Stimulated activated CD8-positive, alpha-beta memory T cell treated with anti-CD3 and anti-CD28 coated beads, Interleukin-15, amount 100 ng/mL, for 24 hours (primary cell): ENCODE measurements at places on chromosomes 7 and 10.

- DNase-seq: no peak
Measured at GRCh38 chr7:69837387-69838068, 239.3 kb downstream of the AUTS2 start.

- no peak for DNase-seq
Measured at GRCh38 chr10:1454951-1455350, 282.4 kb downstream of the ADARB2 start.

GRCh38 chr7:3591944-3592343 lies 290.9 kb downstream of the SDK1 start:
- DNase-seq: no peak

GRCh38 chr7:36117203-36117840 lies 35.7 kb upstream of the EEPD1 start:
- DNase-seq: no peak

- no peak for DNase-seq
Measured at GRCh38 chr7:97179454-97180104, 62.1 kb downstream of the SDHAF3 start.

- DNase-seq: no peak
Measured at GRCh38 chr10:1202343-1202742, 146.2 kb downstream of the WDR37 start.

GRCh38 chr10:17475661-17476060 lies 21.3 kb upstream of the ST8SIA6 start:
- DNase-seq: no peak

DNA sequence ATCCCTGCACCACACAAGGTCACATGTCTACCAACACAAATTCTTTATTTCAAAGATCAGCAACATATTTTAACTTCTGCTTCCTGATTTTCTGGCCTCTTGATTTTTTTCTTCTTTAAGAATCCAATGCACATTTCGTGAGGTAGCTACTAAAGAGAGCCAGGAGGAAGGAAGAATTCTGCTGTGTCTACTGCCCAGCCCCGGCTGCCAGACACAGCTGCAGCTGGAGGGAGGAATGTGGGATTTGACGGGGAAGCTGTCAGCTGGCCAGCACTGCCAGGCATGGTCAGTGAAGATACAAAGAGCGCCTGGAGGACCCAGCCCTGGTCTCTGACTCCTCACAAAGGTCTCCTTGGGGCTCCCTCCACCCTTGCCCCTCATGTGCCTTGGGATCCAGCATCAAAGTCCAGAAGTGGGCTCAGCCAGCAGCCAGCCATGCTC lies 6.9 kb upstream of the AOC1 start:
- DNase-seq: no peak

DNA sequence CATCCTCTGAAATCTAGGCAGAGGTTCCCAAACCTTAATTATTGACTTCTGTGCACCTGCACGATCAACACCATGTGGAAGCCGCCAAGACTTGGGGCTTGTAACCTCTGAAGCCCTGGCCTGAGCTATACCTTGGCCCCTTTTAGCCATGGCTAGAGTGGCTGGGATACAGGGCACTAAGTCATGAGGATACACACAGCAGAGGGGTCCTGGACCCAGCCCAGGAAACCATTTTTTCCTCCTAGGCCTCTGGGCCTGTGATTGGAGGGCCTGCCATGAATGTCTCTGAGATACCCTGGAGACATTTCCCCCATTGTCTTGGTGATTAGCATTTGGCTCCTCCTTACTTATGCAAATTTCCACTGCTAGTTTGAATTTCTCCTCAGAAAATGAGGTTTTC lies 743.7 kb downstream of the PCDH15 start:
- no peak for DNase-seq

DNA sequence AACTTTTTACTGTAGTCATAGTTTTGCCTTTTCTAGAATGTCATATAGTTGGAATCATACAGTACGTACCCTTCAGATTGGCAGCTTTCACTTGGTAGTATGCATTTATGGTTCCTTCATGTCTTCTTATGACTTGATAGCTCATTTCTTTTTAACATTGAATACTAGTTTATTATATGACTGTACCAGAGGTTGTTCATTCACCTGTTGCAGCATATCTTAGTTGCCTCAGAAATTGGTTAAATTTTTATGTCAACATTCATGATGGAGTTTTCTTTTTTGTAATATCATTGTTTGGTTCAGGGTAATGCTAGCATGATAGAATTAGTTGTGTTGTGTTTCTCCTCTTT lies 94.8 kb upstream of the CDK13 start:
- DNase-seq: no peak

- no peak for DNase-seq
Measured at GRCh38 chr7:16398146-16399017, 23.0 kb downstream of the CRPPA start.

DNA sequence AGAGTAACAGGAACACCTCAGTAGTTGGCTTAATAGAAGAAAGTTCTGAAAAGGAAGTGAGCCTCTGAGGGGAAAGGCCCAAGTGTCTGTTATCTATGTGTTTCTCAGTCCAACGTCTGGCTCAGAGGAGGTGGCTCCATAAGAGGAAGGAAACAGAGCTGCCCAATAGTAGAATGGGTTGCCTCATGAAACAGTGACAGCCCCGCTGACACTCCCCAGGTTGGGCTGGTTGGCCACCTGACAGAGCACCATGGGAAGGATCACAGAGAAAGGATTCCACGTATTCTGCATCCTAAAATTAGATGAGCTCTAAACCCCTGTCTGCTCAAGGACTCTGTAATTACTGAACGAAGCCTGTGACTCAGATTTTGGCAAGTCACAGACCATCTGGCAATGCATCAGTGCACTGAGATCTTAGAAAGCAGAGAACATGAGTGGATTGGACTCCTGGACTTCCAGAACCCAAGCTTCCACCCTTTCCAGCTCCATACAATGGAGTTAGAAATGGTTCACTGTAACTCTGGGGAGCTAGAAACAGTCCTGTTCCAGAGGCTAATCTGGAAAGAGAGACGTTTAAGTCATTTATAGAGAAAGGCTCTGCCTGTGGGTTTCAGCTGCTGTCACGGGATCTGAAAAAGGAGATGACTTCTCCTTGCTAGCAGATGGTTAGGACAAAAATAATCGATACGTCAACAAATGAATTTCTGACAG lies 2.9 kb downstream of the PKD2L1 start:
- no peak for DNase-seq

GRCh38 chr7:100875356-100875751 lies 451 bp downstream of the SRRT start:
- no peak for DNase-seq

- no peak for DNase-seq
Measured at GRCh38 chr10:43808136-43808535, 159.5 kb upstream of the ZNF32 start.

DNA sequence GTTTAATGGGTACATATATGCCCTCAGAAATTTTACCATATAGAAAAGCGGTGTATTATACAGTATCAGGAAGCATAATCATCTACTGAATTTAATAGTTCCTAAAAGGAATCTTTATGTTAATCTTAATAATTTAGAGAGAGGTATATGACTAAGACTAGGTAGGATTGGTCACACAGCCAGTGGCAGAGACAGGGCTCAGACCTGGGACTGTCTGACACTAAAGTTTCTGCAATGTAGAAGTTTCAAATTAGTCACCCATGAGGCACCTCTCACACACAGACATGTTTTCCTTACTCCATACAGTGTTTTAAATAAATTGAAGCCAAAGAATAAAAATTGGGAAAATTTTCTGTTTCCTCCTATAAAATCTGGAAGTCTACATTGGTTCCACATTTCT lies 72.8 kb upstream of the ADRA2A start:
- no peak for DNase-seq

DNA sequence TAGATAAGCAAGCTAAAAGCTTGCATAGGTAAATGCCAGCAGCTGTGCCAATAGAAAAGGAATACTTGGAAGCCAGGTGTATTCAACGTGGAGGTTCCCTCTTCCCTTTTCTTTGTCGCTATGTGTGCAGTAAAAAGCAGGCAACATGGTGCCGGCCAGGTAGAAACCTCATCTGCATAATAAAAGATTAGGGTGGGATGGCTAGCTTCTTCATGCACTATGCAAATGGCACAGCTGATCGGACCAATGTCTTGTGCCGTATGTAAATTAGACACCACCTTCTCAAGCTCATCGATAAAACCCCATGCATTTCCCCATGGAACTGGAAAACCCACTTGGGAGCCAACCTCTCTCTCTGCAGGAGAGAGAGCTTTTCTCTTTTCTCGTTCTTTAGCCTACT lies 150.9 kb upstream of the FOXK1 start:
- no peak for DNase-seq

GRCh38 chr7:79410345-79410744 lies 43.1 kb downstream of the MAGI2 start:
- no peak for DNase-seq

DNA sequence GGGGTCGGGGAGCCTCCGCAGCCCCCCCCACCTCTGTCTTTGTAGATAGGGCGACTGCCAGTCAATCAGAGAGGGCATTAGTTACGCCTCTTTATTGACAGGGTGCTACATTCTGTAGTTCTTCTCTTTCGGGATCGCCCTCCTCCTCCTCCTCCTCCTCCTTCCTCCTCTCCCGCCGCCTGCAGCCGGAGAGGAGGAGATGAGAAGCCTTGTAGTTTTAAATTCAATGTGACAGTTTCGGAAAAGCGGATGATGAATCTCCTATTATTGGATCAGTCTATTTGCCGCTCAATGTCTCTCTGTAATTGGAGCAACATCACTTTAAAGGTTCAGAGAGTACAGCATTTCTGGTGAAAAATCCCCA lies 587 bp upstream of the UNCX start:
- no peak for DNase-seq

- DNase-seq: no peak
Measured at GRCh38 chr7:114412548-114412947, 2.1 kb upstream of the FOXP2 start.

DNA sequence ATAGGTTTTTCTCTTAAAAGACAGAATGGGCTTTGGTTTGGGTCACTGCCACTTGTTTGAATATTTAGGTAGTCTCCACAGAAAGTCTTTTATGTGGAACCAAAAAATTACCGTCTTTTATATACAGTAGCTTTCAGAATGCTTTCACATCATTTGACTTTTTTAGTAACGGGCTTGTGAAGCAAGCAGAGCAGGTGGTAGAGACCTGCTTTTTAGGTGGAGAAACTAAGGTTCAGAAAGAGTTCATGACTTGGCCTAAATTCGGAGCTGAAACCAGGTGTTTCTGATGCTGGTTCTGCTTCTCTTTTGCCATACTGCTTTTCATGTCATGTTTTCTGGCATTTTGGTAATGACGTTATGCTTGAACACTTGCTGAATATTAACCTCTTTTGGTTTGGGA lies 36.3 kb downstream of the GARS1 start:
- no peak for DNase-seq

DNA sequence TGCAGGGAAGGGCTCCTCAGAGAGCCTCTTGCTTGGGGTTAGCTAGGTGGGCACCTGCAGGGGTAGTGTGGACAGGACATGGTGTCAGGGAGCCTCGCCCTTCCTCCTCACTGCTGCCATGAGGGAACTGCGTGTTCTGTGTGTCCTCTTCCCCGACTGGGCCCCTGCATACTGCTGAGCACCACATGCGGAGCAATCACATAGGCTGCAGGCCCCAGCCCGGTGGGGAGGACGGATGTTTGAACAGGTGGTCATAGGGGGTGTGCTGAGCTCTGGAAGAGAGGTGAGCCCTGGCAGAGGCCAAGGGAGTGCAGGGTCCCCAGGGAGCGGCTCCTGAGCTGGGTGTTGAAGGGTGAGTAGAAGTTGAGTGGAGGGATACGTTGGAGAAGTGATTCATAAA lies 48.3 kb upstream of the ZMIZ2 start:
- no peak for DNase-seq

DNA sequence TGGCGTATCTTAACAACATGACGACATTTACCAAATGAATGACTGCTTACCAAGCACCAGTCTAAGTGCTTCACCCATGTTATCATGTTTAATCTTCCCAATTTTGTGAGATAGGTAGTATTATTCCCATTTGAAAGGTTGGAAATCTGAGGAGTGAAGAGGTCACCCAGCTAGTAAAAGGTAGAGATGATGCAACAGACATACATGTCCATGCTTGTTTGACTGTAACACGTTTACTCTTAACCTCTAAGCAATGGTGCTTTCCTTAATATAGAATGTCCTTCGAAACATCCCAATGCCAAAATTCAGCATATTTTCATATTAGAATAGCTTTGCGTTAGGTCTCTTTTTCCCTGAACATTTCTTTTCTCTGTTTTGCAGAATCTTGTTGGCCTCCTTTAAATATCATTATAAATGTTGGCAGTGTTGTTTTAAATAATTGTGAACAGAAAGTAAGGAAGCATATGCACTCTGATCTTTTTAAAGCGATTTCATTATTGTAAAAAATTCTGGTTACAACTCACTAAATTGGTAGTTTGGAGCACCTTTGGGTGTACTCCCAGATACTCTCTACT lies 722.8 kb downstream of the AUTS2 start:
- no peak for DNase-seq

- DNase-seq: no peak
Measured at GRCh38 chr7:157526005-157526912, 189.5 kb downstream of the DNAJB6 start.

DNA sequence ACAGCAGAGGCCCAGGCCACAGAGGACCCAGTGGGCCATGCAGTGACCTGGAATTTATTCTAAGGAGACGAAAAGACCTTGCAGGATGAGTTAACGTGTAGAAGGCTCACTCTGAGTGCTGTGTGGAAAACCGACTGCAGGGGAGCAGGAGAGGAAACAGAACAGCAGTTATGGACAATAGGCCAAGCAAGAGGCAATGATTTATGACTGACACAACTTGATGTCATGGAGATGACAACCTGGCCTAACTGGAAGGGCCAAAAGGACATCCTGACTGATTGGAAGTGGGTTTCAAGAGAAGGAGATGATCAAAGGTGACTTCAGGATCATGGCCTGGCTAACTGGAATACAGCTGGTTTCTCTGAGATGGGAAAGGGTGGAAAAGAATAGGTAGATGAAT lies 70.2 kb upstream of the RAPGEF5 start:
- no peak for DNase-seq

- DNase-seq: no peak
Measured at GRCh38 chr7:104207348-104207730, 474 bp downstream of the ORC5 start.

DNA sequence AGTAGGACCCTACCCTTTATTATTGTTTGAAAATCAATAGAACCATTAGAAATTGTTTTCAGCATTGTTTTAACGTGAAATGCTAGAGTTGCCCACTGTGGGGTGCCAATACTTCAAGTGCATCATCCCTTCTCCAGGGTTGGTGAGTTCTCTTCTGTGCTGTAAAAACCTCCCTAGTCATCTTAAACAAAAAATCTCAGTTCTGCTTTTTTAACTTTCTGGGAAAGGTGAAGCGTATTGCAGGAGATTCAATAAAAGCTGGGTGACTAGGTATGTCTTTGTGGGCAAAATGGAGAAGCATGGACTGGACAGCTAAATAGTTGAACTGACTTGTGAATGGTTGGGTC lies 699.1 kb downstream of the SUGCT start:
- DNase-seq: no peak

- DNase-seq: no peak
Measured at GRCh38 chr7:143284591-143285469, at the start of gene TMEM139. TSS of gene TMEM139 (plus strand) at chr7:143284958. CDS start at chr7:143285958, 1,000 bp downstream.

- DNase-seq: no peak
Measured at GRCh38 chr7:48718731-48719378, 205.5 kb upstream of the CDC14C start.

DNA sequence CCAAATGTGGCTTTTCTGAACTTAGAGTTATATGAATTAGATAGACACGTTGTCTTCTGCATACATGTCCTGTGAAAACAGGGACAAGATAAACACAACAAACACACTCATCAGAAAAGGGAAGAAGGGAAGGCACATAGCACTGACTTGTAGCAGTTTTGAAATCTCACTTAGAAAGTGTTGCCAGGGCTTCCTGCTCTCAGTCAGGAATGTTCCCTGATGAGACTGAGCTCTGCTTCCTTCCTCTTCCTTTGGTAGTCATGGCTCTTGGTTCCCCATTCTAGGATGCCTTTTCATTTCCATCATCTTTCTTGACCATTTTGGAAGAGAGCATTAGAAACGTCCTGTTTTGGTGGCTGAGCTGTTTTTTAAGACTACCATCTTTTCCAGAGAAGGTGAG lies 233.8 kb upstream of the LYZL1 start:
- DNase-seq: no peak
